Esophagus mucosa (tissue), 1 donor: ENCODE measurements at places on chromosomes 3 and 15.

DNA sequence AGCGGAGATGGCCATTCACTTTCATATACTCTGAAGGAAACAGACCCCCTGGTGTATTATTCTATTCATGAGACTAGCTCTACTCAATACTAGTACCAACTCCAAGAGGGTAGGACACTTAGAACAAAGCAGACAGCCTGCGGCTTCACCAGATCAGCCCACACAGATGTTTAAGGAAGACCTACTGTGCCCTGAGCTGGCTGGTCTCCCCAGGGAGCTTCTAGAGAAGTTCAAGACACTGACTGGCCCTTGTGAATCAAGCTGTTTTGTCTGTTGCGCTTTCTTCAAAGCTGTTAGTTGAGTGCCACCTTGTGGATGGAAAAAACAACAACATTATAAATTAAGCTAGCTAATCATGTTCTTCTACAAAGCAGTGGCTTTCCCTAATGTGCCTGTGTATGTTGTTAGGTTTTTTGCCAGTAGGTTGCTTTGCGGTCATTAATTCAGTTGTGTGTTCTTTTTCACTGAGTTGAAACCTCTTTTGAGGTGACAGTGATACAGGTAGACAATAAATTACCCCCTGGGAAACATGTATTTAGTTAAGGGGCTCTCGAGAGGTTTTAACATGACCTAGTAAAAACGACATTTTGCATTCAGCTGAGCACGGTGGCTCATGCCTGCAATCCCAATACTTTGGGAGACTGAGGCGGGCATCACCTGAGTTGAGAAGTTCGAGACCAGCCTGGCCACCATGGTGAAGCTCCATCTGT lies 64.2 kb upstream of the MYZAP start:
- ATAC-seq: peak; percentile 75

DNA sequence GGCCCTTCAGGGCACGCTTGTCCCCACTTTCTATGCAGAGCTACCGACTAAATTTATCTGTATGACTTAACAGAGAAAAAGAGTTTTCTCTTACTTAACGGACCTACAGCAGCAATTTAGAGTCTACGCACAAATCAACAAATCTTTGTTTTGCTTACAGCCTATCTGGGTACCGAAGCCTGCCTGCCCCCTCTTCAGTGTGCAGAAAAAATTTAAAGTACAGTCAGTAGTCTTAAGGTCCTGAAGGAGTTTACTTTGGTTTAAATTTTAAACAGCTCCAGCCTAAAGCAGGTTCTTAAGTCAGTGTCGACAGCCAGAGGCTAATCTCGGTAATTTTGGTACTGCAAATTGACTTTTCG lies 570 bp downstream of the SACM1L start:
- ATAC-seq: no peak

DNA sequence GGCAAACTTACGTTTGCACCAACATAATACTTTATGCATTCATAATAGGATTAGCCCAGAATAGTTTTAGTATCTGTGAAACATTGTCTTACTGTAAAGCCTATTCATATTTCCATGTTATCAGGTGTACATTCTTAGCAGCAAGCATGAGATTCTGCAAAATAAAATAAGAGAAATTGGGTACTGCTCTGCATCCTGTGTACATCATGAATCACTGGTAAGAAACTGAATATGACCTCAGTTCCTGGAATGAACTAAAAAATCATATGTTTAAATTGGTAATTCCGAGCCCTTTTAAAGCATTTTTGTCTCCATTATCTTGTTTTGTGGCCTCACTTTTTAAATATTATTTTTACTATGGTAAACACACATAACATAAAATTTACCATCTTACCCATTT lies 605.1 kb downstream of the ROBO1 start:
- no peak for ATAC-seq

DNA sequence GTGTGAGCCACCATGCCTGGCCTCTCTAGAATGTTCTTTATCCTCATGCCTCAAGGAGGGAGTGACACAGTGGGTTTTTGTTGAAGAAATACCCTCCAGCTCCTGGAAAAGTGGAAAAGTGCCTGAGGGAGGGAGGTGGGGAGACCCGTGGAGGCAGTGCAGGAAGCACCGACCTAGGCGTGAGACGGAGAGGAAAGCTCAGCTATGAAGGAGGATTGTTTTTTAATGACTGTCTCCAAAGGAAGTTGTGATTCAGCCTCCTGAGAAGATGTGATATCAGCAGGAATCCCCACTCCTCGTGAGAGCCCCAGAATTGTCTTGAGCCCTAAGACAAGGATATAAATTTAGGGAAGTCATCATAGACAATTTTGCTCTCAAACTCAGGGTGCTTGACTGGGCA lies 21.7 kb downstream of the RPLP1 start:
- ATAC-seq: no peak

GRCh38 chr3:184275381-184275701 lies 481 bp upstream of the ECE2 start:
- no peak for ATAC-seq

GRCh38 chr3:126912491-126913195 lies 70.3 kb upstream of the PLXNA1 start:
- ATAC-seq: no peak

DNA sequence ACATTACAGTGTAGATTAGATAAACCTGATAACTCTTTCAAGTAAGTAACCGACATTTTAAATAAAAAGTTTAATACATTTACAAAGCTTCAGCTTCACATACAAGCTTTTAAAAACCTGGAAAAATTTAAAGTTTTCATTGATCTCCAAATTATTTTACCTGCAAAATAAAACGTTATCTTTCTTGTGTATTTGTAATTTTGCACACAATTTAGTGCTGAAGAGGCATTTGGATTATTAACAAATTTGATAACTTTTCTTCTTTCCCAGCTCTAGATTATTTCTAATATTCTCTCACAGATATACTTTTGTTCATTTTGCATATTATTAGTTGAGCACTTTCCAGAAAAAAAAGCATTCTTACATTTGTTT lies 24.2 kb upstream of the MBNL1 start:
- no peak for ATAC-seq

DNA sequence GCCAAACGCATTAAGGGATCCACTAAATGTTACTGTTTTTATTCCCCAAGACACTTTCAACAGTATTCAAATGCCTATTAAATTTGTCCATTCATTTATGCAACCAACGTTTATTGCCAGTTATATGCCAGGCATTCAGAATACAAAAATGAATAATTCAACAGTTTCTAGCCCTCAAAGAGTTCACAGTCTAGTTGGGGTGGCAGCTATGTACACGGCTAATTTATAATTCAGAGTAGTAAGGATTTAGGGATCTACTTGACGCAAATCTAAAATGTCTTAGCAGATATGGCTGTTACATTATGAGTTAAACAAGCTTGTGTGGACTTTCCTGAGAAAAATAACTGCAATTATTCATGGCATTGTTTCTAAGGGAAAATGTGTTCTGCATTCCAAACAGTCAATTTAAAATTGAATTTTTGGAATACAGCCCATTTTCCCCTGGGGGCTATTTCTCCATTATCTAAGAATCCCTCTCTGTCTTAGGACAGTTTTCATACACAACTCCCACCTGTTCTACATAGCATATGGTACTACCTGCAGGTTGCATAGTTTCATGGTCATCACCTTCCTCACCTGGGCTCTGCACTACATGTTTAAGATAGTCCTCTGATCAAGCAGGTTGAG lies 11.5 kb upstream of the MSL2 start:
- ATAC-seq: no peak

DNA sequence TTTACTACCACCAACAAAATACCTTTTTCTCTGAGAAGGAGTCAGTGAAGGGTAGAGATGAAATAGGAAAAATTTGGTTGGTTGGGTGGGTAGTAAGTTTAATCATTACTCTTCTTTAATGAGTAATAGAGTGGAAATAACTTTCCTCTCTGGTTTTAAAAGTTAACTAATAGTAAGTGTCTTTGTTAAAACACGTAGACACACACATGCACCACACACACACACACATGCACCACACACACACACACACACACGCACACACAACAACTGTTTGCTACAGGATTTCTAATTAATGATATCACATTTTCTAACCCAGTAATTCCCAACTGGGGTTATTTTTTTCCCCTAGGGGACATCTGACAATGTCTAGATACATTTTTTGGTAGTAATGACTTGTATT lies 84.1 kb downstream of the CHL1 start:
- ATAC-seq: no peak

- ATAC-seq: no peak
Measured at GRCh38 chr3:18808429-18808828, 339.9 kb upstream of the KCNH8 start.

DNA sequence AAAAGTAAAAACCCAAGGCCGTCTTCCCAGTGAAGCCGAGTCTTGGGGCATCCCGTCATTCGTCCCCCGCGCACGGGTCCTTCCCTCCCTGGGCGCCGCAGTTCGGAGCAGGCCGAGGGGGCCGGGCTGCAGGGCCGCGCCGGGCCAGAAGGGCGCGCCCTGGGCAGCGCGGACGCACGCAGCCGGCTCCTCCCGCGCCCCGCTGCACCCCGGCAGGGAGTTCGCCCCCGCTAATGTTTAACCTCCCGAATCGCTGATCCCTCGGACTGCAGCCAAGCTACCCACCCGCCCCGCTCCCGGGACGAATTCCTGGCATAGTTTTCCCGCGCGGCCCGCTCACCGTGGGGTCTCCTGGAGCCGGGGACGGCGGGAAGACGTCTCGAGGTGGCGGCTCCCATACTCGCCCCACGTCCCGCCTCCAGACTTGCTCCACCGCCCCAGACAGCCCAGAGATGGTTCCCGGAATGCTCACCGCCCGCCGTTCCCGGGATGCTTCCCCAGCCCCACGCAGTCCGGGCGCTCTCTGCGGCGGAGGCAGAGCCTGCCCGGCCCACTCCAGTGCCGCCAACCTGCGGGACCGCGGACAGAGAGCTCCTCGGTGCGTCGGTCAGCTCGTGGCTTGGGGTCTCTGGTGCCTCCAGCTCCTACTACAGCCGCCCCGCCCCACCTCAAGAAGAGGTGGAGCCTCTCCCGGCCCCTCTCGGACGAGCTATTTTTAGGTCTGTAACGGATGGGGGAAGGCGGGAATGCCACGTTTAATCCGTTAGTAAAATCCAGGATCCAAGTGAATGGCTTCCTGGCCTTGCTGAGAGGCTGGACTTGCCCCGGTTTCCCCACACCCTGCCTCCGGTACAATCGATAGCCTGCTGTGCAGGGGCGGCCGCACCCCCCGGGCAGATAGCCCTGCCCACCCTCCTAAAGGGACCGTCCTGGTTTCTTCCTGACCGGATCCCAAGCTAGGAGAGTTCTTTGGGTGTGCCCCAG lies at the start of gene DZIP1L:
TSS of gene DZIP1L (minus strand) at position 621 of the 984 bp plus-strand sequence. CDS start 11,637 bp downstream, outside the sequence.
- ATAC-seq: peak; percentile 77

DNA sequence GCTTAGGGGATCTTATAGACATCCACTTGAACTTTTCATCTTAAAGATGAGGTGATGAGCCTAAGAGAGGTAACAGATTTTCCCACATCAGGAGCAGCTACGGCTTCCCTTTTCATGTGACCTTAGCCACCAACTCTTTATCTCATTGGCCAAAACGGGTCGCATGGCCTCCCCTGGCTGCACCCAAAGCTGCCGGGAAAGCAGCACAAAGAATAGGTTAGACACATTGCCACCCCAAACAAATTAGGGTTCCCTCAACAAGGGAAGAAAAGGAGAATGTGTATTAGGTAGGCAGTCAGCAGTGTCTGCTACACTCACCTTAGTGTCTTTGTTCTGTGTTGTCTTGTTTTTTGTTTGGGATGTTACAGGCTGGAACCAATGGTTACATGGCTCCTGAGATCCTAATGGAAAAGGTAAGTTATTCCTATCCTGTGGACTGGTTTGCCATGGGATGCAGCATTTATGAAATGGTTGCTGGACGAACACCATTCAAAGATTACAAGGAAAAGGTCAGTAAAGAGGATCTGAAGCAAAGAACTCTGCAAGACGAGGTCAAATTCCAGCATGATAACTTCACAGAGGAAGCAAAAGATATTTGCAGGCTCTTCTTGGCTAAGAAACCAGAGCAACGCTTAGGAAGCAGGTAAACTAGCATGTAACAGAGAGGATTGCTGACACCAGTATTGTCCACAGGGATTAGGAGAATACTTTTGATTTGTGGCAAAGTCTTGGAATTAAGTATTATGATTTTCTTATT lies 44.2 kb downstream of the GRK7 start:
- ATAC-seq: no peak

DNA sequence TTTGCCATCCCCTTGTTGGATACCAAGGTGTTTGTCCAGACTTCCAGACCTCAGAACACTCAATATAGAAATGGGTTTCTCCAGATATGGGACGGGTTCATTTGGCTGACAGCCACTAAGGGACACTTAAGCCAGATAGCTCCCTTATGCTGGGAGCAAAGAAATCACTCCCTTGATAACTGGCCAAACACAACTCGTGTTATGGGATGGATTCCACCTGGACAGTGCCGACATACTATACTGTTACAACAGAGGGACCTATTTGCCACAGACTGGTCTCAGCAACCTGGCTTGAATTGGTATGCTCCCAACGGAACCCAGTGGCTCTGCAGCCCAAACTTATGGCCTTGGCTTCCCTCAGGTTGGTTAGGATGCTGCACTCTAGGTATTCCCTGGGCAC lies 114.0 kb upstream of the PLCL2 start:
- ATAC-seq: no peak

GRCh38 chr3:160474416-160474838 lies 24.8 kb upstream of the TRIM59 start:
- ATAC-seq: no peak

DNA sequence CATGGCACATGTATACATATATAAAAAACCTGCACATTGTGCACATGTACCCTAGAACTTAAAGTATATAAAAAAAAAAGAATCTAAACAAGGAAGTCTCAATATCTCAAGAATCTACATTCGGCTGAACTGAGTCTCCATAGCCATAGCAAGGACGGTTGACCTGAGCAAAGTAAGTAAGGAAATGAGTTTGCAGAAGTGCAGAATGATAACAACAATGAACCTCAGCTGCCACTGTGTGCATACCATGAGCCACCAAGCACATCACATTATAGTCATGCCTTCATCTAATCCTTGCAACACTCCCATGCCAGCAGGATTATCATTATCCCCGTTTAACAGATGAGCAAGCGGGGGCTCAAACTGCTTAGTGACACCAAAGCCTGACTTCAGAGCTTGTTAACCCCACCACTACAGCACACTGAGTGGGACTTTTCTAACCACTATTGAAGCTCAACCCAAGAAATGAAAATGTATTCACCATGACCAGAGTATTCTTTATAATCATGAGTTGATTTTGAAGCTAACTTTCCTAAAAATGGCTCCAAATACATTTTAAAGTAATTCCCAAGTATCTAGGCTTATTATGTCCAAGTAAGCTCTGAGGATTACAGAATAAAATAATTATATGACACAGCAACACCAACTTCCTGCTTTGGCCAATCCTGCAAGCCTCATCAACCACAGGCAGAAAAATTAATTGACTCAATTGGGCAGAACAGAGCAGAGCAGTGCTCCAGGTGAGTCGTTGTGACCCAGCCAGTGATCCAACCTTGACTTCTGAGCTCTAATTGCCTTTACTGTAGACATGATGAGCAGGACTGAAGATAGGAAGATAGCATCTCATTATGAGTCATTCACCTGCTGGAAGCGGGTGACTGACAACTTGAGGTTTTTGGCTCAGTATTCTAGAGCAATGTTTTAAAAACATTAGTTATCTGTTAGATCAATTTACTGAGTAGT lies 47.3 kb upstream of the IL12A start:
- ATAC-seq: no peak
